Left ventricle myocardium superior (tissue), 1 donor: ENCODE measurements at places on chromosomes 7 and 10. TPM values are rescaled to one million over a fixed set of nuclear protein-coding genes. Genes with fewer than 3 reads are reported as not detected.

DNA sequence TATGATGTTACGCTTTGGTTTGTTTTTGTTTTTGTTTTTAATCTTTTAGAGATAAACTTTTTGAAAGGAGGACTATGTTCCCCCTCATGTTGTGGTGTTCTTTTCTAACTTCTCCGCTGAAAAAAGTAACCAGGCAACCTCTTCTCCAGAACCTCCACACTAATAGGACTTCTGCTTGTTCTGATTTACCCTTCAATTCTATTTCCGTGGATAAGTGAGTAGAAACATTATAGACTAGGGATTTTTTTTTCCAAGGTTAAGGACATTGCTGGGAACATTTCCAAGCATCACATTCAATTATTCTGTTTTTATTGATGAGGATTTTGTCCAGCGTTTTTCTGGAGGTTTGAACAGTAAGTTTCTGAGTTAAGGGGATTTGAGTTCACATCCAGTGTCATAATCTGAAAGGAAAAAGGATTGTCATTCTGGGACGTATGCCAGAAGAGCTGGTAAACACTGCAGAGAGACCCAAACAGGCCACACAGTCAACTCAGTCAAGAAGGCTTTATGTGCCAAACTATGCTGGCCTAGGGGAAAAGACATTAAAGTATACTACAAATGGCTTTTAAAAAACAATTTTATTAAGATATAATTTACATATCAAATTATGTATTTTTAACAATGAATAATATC, 28.3 kb upstream of the RALA start:
- DNase-seq: no peak

DNA sequence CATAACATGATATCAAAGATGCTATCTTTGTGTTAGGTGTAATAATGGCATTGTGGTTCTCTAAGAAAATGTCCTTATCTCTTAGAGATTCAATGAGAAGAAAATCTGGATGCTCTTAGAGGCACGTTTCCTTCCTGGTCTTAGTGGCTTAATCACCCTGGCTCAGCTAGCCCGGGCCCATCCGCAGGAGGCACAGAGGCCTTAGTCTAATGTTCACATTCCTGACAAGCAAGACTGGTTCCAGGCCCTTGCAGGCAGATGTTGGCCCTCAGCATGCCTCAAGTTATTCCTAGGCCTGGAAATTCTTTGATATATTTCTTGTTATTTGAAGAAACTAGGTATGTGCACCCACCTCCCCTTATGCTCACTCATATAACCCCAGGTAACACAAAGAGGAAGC, 357.6 kb downstream of the SFMBT2 start:
- no peak for DNase-seq

Gene CCDC3
- 2.4 TPM for total RNA-seq

Gene PSMC2
- 117 TPM for total RNA-seq

DNA sequence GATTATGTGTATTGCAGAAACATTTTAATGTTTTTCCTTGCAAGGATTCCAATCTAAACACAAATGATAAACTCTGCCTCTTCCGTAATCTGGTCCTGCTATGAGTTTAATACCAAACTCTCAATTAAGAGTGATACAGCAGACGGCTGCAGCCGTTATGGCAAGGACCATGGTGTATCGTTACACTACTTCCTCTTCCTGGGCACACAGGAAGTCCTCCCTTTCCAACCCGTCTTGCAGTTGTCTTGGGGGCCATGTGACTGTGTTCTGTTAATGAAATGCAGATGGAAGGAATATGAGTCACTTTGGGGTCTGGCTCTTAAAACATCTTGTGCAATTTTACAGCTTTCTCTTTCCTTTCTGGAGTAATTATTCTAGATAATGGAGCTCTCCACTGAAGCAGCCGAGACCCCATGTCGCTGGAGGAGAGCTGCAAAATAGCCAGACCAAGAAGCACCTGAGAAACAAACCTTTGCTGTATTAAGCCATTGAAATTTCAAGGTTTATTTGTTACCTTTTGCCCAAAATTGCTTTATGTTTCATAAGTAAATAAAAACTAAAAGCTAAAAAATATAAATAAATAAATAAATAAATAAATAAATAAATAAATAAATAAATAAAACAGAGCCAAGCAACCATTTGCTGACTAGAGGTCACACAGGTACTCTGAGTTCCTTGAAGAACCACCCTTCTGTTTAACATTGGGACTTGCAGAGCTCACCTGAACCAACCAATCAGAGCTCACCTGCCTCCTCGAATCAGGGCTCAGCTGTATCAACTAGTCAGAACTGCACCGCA, 74.7 kb downstream of the FRMPD2 start:
- no peak for DNase-seq

DNA sequence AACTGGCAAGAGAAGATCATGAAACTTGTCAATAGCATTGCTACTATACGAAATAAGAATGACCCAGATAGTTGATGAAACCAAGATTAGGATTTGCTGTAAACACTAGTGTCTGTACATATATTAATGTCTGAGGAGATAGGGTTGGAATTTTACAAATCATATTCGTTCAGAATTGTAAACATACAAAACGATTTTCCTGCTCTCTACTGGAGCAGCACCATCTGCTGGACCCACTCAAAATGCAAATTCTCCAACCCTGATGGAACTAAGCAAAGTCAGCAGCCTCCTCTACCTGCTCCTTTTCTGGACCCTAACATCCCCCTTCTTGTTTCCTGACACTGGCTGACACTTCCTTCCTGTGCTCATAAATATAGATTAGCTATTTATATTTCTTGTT, 29.4 kb upstream of the SGMS1 start:
- no peak for DNase-seq

Gene PDE1C
- 192 TPM for total RNA-seq

- DNase-seq: no peak
These were observed 795.3 kb upstream of the CELF2 start for GRCh38 chr10:10222304-10222841.

Gene VWC2
- total RNA-seq: 9.3 TPM

GRCh38 chr7:126450269-126450671, 802.5 kb downstream of the GRM8 start:
- no peak for DNase-seq

Gene MOGAT3
- total RNA-seq: not detected

GRCh38 chr7:112202816-112203215, 3.4 kb downstream of the DOCK4 start:
- peak; percentile 37 for DNase-seq

Gene SKIDA1
- total RNA-seq: 3.6 TPM

DNA sequence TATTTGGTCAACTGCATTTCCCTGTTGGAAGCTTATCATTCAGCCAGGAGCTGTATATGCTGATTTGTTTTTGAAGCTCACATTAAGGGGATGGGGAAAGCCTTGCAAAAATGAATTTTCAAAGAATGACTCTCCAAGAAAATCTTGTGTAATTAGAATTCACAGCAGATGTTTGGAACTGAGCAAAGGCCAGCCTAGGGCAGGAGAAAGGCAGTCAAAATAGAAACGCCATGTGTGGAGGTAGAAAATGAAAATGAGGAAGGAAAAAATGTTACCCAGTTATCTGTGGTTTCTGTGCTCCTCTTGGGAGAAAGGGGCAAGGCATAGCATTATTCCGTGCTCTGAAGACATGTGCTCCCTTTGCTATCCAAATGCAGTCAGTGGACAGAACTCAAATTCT, 93.5 kb downstream of the NRP1 start:
- no peak for DNase-seq

Gene STEAP1
- total RNA-seq: 1.5 TPM

Gene LRRC17
- total RNA-seq: 1.9 TPM

Gene MLXIPL
- 9.6 TPM for total RNA-seq

GRCh38 chr10:689121-689451, 382 bp downstream of the DIP2C start:
- no peak for DNase-seq
